ENCODE measurements at places on chromosomes 1 and 21.

DNA sequence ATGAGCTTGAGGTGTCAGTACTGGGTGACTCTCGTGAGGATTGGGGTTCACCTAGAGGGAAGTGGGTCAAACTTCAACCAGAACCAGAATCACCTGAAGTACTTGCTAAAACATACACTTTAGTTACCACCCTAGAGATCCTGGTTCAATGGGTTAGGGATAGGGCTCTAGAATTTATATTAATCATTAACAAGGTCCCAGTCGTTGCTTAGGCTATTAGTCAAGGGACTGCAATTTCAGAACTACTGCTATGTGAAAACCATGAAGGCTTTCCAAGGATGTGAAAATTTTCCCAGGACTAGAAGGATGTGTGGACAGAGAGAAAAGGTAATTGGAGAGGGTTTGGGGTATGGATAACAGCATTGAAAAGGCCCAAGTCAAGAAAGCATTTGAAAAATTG is 162.6 kb downstream of the GRIK1 start:
- DNase-seq, result no peak

DNA sequence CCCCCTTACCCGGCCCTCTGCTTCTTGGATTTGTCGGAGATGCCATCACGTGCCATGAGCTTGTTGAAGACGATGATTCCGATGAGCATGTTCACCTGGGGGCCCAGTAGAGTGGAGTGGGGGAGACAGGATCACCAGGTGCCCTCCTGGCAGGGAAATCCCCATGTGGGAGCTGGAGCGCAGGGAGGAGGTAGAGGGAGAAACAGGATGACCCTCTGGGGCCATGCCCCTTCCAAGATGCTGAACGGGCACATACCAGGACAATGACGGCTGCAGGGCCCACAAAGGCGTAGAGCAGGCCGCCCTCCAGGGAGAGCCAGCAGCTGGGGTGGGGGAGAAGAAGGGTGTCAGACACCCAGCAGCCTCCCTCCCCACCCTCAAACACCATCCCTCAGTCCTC is 28.6 kb downstream of the ADGRB2 start:
- no peak for DNase-seq

- DNase-seq, result no peak
These were observed 36.7 kb downstream of the CRB1 start for GRCh38 chr1:197304638-197305200.

- no peak for DNase-seq
These were observed 105.8 kb upstream of the RAB4A start for GRCh38 chr1:229164836-229165735.

DNA sequence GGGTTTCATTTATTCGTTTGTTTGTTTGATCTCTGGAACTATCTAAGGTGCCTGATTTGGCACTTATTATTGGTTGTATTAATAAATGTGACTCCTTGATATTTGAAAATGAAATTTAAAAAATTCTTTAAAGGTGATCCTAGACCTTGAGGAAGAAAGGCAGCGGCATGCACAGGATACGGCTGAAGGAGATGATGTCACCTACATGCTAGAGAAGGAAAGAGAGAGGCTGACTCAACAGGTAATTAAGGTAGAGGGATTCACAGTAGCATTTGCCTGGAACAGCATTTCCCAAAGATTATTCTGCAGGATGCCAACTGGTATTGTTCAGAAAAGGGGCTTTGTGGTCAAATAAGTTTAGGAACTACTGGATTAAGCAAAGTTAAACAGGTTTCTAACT is 54.4 kb upstream of the WNT2B start:
- no peak for DNase-seq

DNA sequence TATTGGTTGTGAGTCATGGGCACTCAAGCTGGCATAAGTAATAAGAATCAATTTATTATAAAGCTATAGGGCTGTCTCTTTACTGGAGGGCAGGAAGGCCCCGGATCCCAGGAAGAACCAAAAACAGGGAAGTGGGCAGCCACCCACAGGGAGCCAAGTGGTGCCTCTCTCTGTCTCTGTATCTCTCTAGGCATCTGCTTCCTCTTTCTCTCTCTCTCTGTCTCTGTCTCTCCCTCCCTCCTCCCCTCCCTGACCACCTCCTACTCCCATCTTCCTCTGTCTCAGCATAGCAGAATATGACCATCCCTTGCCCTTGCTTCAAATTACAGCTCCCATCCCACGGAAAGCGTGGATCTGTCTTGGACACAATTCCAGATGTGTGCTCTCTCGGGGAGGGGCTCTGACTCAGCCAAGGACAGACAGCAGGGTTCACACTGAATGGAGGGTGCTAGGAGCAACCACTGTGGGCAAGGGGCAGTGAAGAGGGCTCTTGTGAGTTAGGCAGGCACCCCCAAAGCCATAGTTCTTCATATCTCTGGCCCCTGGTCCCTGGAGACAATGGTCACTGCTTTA is 80.4 kb upstream of the LPGAT1 start:
- no peak for DNase-seq

GRCh38 chr1:228938537-228938901 is 203.2 kb downstream of the RHOU start:
- no peak for DNase-seq

DNA sequence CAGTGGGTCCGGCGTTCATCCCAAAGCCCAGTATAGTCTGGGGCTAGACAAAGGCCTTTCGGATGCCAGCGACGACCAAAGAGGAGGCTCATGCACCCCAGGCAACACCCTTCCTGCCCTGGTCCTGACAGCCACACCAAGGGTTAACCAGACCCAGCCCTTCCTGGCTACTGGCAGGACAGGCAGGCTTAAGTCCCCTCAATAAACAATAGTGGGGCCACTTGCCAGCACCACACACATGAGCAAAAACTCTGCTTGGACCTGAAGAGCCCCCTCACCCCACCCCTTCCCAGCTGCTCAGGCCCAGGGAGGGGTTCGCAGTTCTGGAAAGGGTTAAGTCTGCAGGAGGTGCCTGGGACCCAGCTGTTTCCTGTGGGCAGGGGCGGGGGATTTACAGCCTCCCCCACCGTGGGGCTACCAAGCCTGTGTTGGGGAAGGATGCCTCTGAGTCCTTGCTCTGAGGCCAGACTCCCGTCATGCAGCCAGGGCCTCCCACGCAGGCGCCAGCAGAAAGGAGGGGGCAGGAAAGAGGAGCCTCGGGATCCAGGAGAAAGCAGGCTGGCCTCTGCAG is 18.2 kb downstream of the PHLDA3 start:
- no peak for DNase-seq

GRCh38 chr21:32993894-32994293 is 31.8 kb upstream of the OLIG2 start:
- DNase-seq, result no peak

DNA sequence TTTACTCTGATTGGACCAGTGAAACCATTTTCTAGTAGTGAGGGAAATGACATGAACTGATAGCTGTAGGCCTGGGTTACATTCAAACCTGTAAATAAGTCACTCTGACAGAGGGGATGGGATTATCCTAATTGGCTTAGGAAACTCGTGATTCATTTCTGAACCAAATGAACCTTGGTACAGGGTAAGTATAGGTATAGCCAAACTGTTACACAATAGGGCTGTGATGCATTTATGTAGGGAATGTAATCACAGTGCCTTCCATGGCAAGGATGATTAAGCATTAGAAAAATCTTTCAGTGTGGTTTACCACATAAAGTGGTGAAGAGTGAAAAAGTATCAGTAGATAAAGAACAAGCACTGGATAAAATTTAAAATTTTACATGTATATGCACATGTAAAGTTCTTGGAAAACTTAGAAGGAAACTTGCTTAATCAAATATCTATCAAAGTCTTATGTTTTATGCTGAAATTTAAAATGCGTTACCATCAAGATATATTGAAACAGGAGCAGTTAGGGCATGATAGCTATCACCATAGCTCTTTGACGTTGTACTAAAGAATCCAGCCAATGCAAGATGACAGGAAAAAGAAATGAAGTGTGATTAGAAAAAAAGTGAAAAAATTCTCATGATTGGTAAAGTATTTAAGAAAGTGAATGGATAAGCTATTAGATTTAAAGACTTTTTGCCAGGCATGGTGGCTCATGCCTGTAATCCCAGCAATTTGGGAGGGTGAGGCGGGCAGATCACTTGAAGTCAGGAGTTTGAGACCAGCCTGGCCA is 63.0 kb downstream of the RABGAP1L start:
- DNase-seq, result no peak

- DNase-seq, result no peak
These were observed 21.2 kb upstream of the PTGFR start for GRCh38 chr1:78469576-78469975.

DNA sequence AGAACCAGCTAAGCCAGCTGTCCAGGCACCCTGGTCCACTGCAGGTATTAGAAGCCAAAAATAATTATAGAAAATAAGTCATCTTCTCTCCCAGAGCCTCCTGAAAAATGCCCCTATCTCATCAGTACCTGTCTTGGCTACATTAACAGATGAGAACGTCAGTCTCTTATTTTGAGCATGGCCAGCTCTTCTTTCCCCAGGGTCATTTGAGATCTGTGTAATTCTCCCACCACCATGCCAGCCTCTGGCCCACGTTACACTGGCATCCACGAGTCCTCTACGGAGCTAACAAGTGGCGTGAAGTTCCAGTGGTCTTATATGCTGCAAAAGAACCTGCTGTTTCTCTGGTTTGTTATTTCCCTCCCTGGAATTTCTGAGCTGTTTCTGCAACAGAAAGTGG is 118.0 kb downstream of the ATP5PO start:
- no peak for DNase-seq

- DNase-seq, result no peak
These were observed 47.8 kb upstream of the NRDC start for GRCh38 chr1:51926171-51926812.

GRCh38 chr1:97632776-97633175 is 288.1 kb downstream of the DPYD start:
- DNase-seq, result no peak

- peak; percentile 38 for DNase-seq
These were observed 28.0 kb downstream of the CRYAA start for GRCh38 chr21:43196826-43197225.

DNA sequence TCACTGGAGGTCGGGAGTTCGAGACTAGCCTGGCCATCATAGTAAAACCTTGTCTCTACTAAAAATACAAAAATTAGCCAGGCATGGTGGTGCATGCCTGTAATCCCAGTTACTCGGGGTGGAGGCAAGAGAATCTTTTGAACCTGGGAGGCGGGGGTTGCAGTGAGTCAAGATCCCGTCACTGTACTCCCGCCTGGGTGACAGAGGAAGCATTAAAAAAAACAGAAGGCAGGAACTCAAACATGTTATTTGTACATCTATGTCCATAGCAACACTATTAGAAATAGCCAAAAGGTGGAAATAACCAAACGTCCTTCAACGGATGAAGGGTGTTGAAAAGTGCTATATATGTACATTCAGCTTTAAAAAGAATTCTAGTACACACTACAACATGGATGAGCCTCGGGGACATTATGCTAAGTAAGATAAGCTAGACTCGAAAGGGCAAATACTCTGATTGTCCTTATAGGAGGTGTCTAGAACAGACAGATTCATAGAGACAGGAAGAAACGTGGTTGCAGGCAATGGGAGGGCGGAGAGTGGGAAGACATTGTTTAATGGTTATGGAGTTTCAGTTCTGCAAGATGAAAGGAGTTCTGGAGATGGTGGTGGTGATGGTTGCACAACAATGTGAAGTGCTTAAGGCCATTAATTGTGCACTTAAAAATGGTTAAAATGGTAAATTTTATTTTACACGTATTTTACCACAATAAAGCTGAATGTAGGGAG is 19.2 kb downstream of the NLRP3 start:
- no peak for DNase-seq

- DNase-seq, result no peak
These were observed 95.1 kb downstream of the KIAA0319L start for GRCh38 chr1:35461966-35462651.

- peak; percentile 18 for DNase-seq
These were observed 214.5 kb downstream of the SMYD3 start for GRCh38 chr1:246292571-246292970.

- no peak for DNase-seq
These were observed at the start of gene SLAMF8 for GRCh38 chr1:159826441-159827101. SLAMF8 (plus strand) TSS chr1:159826873; CDS start chr1:159826899, 26 bp downstream.

GRCh38 chr1:201885531-201886075 is 3.1 kb upstream of the SHISA4 start:
- DNase-seq, result no peak

- no peak for DNase-seq
These were observed 30.1 kb upstream of the KCNK2 start for GRCh38 chr1:215052256-215053015.

DNA sequence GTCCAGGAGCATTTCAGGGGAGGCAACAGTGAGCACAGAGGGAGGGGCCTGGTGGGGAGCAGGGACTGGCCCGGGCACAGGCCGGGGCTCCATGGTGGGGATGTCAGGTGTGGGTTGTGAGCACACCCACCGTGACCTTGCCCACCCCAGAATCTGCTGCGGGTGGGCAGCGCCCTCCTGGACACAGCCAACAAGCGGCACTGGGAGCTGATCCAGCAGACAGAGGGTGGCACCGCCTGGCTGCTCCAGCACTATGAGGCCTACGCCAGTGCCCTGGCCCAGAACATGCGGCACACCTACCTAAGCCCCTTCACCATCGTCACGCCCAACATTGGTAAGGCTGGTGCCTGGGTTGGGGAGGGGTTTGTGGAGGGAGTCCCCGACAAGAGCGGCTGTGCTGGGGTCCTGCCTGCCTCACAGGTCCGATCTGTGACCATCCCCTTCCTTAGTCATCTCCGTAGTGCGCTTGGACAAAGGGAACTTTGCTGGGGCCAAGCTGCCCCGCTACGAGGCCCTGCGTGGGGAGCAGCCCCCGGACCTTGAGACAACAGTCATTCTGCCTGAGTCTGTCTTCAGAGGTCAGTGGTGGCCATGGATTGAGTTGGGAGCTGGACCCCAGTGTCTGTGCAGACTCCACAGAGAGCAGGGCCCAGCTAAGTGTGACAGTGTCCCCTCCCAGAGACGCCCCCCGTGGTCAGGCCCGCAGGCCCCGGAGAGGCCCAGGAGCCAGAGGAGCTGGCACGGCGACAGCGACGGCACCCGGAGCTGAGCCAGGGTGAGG is 14.3 kb downstream of the PSRC1 start:
- no peak for DNase-seq

DNA sequence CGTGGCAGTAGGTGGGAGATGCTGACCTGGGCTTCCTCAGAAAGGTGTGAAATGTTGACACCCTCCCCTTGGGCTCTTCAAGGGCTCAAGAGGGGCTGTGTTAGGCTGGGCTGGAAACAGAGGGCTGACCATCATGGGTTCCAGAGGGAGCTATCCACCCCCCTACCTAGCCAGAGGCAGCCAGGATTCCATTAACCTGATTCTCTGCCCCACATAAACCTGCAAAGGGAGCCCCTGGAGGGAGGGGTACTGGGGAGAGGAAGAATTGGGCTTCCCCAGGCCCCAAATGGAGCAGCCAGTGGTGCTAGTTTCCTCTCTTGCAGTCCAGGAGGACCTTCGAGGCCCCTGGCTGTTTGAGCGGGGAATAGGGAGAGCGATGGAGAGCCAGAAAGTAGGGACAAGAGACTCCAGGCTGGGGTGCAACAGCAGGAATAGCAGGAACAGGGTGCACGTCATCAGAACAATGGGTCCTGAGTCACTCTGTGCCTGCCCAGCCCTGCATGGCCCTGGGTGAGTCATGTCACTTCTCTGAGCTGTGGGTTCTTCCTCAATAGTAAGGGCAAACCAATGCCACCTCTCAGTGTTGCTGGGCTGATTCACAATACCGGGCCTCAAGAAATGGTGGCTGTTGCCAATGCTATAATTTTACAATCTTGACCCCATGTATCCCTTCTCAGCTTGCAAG is 121.2 kb downstream of the EPHB2 start:
- no peak for DNase-seq

- DNase-seq, result no peak
These were observed 51.1 kb downstream of the SUSD4 start for GRCh38 chr1:223312705-223313414.
